ENCODE measurements at places on chromosomes 11 and 22.

- DNase-seq = no peak
Observed at GRCh38 chr22:42877597-42878340, 20.7 kb upstream of the ARFGAP3 start.

GRCh38 chr11:58068655-58069054, 37.9 kb downstream of the OR6Q1 start:
- DNase-seq = no peak

DNA sequence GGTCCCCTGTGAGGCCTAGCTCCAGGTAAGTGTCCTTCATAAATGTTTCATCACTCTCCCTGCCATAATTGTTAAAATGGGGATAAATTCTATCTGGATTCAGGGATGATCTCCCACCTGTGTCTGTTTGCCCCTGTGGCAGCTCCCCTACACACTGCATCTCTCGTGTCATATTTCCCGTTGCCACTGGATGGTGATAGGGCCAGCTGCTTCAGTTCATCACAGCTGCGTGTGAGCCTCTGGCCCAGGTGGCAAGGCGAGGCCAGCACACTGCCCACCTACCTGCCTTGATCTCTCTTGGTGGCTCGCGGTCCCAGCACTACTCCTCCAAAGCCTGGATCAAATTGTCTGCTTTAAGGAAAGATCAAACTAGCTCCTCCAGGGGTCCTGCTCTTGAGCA, 187.4 kb downstream of the GRIK4 start:
- no peak for DNase-seq

DNA sequence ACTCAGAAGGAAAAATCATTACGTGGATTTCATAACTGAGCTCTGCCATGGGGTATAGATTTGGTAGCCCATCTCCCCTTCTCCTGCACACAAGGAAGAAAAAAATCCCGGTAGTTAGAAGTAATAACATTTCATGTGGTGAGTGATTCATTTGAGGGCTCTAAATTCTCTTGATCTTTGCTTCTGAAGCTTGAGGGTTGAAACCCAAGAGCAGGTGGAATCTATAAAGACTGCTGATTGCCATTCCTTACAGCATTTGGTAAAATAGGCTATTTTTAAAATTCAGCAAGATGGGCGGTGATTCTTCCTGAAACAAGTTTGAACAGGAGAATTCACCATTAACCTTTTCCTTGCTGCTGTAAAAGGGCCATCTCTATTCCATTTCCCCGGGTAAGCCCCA, 266.1 kb downstream of the CADM1 start:
- DNase-seq = no peak

- DNase-seq = no peak
Observed at GRCh38 chr11:61688365-61689163, 8.4 kb downstream of the DAGLA start.

- no peak for DNase-seq
Observed at GRCh38 chr11:5279471-5280090, 9.8 kb upstream of the HBE1 start.

GRCh38 chr22:23789638-23790037, 2.9 kb downstream of the SMARCB1 start:
- no peak for DNase-seq

DNA sequence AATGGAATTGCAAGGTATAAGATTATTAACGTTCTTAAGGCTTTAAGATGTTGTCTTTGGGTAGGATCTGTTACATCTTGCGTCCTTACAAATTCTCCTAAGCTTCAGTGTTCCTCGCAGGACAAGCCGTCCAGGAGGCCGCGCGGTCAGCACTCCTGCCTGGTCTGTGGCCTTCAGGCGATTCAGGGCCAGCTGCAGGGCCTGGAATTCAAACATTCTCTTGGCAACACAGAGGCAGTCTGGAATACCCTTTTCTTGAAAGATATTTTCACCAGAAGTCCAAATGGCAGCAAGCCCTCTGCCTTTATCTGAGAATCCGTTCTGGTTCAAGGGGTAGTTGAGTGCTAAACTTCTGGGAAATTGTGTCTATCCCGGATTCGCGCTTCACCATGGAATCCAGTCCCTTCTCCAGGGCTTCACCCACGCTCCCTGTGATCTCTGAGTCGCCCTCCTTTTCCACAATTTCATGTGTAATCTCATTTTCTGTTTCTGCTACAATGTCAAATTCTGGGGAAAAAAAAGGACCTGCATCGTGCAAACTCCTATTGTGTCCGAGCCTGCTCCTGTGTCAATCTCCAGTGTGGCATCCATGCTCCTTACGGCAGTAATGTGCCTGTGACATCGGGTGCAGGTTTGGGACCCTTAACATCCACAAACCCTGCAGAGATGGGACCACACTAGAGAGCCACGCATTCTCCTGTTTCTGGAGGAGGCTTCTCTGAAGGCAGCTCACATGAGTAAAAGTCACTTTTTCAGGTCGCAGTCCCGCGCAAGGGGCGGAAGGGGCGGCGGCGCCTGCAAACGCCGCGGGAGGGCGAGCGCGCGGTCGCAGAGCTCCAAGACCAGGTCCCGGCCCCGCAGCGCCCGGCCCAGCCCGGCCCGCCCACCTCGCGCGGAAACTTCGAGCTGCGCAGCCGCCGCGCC, 25.4 kb upstream of the SORL1 start:
- no peak for DNase-seq

DNA sequence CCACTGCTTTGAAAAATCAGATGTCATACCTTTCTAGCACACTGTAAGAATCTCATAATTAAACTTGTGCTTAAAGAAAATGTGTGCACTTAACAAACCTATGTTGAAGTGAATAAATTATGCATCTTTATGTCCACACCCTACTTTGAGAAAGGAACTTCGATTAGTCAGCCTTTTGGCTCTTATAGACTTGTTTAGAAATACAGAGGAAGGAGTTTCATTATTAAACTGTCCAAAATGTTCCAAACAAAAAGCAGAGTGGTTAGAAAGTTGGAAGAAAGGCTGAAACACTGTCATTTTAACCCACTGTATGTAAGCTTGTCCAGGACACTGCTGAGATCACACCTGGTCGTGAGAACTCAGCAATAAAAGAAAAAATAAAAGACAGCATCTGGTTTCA, 863.2 kb upstream of the CHORDC1 start:
- no peak for DNase-seq

DNA sequence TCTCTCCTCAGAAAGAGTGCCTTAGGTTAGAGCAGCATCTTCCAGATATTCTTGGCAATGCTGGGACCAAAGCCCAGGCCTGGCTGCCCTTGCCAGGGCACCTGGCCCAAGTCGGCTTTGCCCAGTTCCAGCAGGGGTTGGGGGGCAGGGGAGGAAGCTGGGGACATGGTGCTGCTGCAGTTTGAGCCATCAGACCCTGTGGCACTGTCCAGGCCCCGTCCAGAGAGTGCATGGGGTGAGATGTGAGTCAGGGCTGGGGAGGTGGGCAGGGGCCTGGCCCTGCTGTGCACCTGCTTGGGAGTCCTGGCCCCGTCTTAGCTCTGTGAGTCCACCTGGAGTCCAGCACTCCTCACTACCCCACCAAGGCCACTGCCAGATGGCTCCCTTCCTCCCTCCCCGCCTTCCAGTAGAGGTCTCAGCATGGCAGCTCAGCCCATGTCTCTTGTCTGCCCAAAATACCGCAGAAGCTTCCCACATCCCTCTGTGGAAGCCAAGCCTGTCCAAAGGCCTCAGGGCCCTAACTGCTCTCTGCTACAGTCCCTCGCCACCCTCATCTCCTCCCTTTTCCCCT, 16.6 kb downstream of the DERL3 start:
- DNase-seq = no peak

GRCh38 chr11:36362902-36363301, 66.8 kb downstream of the PRR5L start:
- no peak for DNase-seq

- DNase-seq = no peak
Observed at GRCh38 chr22:36383110-36383581, 4.6 kb downstream of the MYH9 start.

DNA sequence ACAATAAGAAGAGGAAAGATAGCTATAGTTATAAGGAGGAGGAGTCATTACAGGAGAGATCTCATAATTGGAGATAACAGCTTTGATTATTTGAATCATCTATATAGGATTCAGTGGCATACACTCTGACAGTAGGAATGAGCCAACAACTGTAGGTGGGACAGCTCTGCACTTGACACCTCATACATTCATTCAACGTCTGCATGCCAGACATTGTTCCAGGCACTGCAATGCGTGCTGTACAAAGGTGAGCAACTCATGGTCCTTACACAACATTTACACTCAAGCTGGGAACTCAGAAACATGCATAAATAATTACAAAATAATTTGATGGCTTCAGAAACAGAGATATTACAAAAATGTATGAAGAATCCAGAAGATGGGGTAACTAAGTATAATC, 154.3 kb downstream of the MSANTD4 start:
- no peak for DNase-seq

- DNase-seq = no peak
Observed at GRCh38 chr22:29216873-29217666, 11.4 kb downstream of the EMID1 start.

DNA sequence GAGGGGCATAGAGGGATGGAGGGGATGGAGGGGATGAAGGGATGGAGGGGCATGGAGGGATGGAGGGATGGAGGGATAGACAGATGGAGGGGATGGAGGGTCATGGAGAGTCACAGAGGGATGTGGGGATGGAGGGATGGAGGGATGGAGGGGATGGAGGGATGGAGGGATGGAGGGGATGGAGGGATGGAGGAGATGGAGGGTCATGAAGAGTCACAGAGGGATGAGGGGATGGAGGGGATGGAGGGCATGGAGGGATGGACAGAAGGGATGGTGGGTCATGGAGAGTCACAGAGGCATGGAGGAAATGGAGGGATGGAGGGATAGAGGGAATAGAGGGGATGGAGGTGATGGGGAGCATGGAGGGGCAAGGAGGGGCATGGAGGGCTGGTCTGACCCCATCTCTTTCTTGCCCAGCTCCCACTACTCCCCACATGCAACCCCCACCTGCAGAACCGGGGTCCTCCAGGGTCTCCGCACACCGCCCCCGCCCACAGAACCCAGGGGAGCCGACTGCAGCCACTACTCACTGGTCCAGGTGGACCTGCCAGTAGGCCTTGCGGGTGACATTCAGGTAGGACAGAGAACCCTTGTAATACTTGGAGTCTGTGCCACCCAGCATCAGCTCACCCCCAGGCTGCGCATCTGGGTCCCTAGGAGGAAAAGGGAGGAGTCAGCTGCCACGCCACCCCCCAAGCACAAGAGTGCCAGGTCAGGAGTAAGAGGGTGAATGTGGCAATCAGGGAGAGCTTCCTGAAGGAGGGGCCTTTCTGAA, 4.2 kb upstream of the IFITM10 start:
- DNase-seq = no peak

GRCh38 chr11:134555510-134555909, 143.5 kb upstream of the B3GAT1 start:
- DNase-seq = no peak

DNA sequence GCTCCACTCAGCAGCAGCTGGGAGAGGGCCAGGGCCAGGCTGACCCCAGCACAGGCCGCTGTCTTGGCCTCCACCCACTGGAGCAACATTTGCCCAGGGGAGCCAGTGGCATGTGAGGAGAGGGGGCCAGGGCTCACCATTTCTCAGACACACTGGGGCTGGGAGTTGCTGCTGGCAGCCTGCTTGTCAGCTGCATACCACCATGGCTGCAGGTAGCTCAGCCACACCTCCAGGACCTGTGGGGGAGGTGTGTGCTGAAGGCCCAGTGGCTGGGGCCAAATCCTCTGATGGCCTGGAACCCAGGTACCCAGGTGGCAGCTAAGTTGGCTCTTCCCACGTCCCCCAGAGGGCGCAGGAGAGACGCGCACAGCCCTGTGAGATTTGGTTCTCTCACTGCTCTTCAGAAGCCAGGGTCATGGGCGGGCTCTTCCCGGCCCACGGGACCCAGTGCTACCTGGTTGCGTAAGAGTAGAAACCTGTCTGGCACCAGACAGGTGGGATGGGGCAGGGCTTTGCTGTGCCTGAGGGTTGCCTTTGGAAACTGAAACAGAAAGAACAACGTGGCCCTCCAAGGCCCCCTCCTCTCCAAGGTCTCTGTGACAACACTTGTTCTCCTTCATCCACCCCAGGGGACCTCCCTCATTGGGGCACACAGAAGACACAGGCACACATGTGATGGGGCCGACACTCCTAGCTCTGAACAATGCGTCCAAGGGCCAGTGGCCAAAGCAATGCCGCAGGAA, 98.8 kb downstream of the MED15 start:
- peak; percentile 60 for DNase-seq

GRCh38 chr11:44282620-44283019, 27.3 kb downstream of the ALX4 start:
- no peak for DNase-seq

DNA sequence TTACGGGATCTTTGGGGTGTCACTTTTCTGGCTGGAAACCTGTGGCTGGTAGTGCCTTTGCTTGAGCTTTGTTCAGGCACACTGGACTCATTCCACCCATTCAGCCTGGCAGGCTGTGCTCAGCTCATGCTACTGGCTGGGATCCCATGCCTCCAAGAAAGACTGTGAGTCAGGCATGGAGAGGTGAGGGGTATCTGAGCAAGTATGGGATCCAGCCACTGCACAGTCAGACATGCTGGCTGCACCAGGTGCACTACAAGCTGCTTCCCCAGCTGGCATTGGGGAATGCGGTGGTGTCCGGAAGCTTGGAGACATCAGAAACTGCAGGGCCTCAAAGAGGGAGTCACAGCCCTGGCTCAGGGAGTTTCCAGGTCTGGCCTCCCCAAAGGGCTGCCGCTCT, 12.0 kb upstream of the MED17 start:
- no peak for DNase-seq

DNA sequence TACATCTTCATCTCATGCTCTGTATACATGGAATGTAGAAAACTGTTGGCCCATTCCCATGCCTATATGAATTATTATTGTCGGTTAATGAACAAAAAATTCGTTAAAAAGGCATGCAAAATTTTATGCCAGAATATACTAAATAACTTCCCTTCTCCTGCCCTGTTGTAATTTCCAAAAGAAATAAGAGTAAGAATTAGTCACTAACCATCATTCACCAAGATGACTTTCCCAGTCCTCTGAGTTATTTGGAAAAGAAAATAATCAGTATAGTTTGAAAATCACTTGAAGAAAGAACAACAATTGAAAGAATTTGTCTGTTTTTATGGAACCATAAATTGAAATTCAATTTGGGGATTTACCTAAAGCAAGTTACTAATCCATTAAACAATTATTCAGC, 1149.1 kb upstream of the RAG2 start:
- no peak for DNase-seq

DNA sequence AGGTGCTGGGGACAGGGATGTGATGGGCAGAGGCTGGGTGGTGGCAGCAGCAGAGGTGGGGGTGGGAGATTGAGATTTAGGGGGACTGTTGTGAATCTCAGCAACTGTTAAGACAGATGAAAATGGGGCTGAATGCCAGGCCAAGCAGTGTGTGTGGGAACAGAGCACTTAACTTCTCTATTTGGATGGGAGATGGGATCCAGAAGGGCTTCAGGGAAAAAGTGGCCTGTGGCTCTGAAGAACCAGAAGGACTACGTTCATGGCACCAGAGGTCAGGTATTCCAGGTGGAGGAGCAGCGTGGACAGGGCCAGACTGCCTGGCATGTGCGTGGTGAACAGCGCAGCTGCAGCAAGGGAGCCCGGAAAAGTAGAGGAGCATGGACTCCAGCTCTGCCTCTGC, 82.6 kb upstream of the SYT13 start:
- DNase-seq = no peak

- no peak for DNase-seq
Observed at GRCh38 chr11:1449490-1450243, 36.9 kb downstream of the MOB2 start.

- no peak for DNase-seq
Observed at GRCh38 chr11:8066036-8066910, 14.7 kb upstream of the TUB start.

All from stimulated activated CD4-positive, alpha-beta T cell treated with anti-CD3 and anti-CD28 coated beads, Interleukin-12 subunit alpha, Interleukin-12 subunit beta, amount 100 ng/mL, for 48 hours (primary cell).